ENCODE measurements at places on chromosomes 2 and 18. TPM values are rescaled to one million over a fixed set of nuclear protein-coding genes. Genes with fewer than 3 reads are reported as not detected.

DNA sequence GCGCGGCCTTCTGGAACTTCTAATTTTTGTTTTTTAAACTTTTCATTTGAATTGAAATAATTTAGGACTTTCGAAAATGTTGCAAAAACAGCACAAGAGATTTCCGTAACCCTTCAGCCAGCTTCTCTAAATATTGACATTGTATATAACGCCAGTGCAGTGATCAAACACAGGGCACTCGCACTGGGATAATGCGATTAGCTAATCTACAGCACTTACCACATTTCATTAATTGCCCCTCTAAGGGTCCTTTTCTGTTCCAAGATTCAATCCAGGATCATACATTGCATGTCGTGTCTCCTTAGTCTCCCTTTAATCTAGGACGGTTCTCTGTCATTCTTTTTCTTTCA, 343 bp upstream of the CD302 start:
- no peak for DNase-seq

DNA sequence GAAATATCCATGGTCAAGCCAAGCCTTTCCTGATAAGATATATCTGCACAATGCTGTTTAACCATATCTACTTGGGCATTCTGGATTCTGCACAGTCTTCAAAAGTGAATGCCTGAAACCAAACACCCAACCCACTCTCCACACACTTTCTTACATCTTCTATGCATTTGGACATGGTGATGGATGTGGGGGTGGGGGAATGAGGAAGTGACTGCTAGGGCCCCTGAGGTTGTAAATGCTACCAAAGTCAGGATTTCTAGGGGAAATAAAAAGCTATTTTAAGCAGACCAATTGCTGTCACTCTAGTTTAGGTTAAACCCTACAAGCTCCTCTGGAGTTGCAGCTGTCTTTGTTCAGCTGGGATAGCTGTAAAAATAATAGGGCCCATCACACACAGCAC, 26.7 kb upstream of the TGFA start:
- DNase-seq, result no peak

GRCh38 chr18:43046322-43046721, 69.2 kb downstream of the RIT2 start:
- no peak for DNase-seq

DNA sequence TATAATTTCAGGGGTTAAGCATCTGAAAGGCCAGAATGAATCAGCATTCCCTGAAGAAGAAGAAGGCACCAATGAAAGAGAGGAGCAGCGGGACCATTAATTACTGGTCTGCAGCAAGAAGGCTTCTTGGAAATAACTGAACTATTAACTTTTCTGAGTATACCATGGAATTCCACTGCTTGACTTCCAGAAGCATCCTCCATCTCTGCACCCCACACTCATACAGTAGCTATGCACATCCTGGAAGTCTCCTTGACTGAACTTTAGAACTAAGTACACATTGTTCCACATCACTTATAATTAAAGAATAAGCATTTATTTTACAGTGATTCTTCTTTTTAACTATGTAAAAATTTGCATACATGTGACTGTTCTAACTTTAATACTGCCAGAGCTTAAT, 131.5 kb downstream of the PPP1R1C start:
- DNase-seq, result peak; percentile 64

DNA sequence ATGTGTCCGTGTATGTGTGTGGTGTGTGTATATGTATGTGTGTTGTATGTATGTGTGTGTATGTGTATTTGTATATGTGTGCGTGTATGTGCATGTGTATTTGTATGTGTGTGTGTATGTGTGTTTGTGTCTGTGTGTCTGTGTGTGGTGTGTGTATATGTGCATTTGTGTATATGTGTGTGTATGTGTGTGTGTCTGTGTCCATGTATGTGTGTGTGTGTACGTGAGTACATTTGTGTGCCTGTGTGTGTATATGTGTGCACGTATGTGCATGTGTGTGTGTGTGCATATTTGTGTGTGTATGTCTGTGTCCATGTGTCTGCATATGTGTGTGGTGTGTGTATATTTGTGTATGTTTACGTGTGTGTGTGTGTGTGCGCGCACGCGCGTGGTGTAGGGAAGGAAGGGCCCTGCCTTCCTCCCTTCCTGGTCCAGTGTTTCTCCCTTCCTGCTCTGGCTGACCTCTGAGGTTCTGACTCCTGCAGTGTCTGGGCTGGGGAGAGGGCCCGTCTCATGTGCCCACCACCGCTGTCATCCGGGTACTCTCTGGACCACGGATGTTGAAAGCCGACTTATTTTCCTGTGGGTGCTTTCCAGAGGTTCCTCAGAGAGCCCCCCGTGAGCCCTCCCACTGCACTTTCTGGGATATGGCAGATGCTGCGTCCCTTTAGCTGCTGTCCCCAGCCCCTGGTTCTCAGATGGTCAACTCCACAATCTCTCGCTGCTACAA, 209.5 kb downstream of the DYSF start:
- DNase-seq, result no peak

DNA sequence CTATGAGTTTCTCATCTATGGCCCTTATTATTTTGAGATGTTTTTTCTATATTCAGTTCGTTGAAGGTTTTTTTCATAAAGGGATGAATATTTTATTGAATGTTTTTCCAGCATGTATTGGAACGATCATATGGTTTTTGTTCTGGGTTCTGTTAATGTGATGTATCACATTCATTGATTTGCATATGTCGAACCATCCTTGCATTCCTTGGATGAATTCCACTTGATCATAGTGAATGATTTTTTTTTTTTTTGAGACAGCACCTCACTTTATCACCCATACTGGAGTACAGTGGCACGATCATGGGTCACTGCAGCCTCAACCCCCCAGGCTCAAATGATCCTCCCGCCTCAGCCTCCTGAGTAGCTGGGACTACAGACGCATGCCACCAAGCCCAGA, 5.5 kb upstream of the NEMP2 start:
- no peak for DNase-seq

DNA sequence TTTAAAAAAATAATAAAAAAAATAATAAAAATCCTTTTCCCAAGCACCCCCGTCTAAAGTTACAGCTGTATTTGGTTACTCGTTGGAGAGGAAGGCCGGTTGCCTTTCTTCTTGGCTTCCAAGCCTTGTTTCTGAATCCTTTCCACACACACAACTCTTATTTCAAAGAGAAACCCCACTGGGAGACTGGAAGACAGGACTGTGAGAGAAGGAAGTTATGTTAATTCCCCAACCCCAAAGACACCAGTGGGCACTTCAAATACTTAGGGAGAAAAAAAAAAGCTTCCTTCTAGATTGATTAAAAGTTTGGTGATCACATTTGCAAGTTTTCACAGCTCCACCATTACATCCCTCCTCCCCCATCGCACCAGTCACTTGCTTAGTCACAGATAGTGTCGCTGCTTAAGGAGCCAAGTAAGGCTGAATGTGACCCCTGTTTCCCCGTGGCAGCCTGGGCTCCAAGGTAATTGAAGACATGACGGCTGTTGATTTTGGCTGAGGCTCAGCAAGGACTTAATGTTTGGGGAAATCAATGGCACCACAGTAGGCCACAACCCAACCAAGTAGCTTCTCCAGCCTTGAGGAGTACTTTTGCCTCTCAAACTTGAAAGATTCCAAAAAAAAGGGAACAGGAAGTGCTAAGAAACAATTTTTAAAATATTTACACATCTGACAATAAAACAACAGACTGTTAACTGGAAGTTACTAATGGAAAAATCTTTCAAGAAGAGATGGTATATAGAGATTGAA, 40.8 kb upstream of the FRZB start:
- DNase-seq, result no peak

DNA sequence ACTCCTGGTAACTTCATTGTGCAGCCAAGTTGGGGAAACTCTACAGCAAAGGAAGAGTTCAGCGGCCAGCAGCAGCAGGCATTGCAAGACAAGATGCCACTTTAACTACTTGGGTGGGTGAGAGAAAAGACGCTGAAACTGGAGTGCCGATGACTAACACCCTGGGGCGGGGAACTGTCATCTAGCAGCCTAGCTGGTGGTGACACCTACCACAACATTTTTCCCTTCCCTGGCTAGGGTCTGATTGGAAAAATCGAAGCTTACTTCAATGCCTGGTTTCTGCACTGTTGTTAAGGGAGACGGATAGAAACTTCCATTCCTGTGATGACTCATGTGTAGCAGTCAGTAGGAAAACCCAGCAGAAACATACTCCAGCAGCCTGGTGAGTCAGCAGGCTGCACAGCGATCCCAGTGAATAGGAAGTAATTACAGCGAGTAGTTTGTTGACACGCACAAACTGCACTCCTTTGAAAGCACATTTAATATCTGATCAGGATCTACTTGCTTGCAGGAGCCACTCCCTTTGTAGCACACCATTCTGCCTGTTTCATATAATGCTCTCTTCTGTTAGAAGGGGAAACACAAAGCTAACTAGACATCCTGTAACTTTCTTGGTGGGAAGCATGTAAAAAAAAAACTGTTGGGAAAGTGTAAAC, 62.1 kb upstream of the MAPRE2 start:
- peak; percentile 100 for DNase-seq

GRCh38 chr2:231172025-231172424, 26.4 kb upstream of the ARMC9 start:
- DNase-seq, result peak; percentile 37

GRCh38 chr2:217410681-217410960, 550.8 kb upstream of the TNP1 start:
- no peak for DNase-seq

DNA sequence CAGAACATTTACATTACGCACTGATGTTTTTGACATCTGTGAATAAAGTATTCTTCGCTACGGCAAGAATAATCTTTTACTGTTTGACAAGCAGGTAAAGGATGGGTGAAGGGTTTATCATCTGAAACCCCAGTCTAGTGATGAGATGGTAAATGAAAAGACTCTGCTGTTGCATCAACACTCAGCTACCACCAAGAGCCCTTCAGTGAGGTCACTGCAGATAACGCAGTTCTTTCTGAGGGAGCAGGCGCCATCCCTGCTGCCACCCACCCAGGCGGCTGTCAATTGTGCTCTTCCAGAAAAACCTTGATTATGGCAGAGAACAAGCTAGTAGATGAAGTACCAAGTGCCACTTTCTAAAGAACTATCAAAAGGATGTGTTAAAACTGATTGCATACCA, 58.7 kb downstream of the ABCG8 start:
- no peak for DNase-seq

- DNase-seq, result no peak
These were observed 1332.6 kb upstream of the CELF4 start for GRCh38 chr18:38898167-38898566.

DNA sequence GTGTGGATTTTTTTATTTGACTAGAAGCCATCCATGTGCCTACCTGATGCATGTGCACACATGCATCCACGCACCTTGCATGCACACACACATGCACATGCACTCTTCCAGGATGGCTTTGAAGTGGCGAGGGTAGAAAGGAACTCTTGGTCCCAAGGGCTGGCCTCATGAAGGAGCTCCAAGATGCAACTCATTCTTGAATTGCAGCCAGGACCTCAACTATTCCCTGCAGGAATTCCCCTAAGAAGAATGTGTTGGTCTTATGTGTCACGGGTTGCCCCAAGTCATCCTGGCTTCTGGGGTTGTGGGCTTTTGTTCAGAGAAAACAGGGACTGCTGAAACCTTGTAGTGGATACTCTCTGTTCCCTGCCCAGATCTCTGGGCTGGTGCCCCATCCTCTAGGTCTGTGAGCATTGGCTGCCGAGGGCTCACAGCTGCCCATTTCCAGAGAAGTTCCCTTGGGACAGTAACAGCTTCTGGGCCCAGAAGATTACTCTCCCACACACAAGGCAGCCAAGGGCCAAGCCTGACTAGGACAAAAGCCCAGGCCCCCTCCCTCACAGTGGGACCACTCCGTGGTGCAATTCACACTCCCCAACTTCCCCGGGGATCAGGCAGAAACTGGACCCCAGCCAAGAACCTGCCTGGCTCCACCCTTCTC, 137.6 kb downstream of the COPS8 start:
- DNase-seq, result peak; percentile 99

- no peak for DNase-seq
These were observed 190.1 kb downstream of the PDE11A start for GRCh38 chr2:177882501-177882900.

GRCh38 chr2:68568116-68568515, 75.3 kb upstream of the PROKR1 start:
- no peak for DNase-seq

- peak; percentile 13 for DNase-seq
These were observed 239.2 kb upstream of the CWC22 start for GRCh38 chr2:180246268-180246667.

DNA sequence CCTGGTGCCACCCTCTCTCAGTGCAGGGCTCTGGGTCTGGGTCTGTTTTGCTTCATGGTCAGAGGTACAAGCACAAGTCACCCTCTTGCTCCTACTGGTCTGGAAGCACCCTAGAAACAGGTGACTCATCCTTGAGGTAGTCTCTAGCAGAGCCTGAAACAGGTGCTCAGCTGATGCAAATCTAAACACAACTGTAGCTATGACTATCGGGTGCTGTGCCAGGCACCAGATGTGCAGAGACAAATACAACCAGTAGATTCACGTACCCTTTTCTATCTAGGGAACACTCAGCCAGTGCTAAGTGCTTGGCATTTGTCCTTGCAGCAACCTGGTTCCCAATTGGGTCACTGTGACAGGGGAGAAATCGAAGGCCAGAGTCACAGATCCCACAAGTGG, 140.9 kb upstream of the MYCN start:
- DNase-seq, result peak; percentile 68

DNA sequence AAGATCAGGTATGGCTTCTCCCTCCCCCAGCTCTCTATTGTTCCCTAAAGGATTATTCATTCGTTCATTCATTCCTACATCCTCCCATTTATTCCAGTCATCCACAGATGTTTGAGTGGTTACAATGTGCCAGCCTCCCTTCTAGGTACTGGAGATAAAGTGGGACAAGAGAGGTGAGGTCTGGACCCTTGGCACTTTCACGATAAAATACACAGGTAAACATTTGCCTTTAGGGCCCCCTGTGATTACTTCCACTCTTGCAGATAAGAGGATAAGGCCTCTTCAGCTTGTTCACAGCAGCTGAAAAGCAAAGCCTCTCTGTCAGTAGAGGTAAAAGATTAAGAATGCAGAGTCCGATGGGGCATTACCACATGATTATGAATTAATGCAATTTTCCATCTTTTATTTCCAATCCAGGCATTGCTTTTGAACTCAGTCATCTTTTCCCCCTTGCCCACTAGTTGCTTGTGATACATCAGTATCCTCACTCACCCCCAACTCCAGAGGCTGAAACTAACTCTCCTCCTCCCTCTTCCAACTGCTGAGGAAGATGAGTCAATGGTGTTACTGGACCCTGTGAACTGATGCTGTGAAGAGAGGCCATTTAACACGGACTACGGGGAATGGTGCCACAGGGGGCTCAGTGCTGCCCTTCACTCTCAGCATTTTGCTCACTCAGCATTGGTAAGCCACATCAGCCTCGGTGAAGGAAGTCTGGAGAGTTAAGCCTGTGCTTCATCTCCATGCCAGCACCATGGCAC, 1.1 kb upstream of the DPP4 start:
- DNase-seq, result no peak

DNA sequence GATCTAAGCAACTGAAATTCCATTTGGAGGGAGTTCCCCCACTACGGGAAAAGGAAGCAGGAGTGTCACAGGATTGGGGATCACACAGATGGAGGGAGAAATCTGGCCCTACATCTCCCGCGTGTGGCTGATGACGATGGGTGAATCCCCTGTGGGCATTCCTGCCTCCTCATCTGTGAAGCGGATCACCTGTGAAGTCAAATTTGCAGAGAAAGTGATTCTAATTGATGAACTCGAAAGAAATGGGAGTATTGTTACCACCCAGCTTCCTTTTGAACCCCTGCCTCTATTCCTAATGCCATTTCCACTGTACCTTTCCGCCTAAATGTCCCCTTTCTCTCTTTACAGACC, 92.0 kb downstream of the CMPK2 start:
- no peak for DNase-seq

Gene AKAIN1
- not detected for total RNA-seq

Gene PIEZO2
- 0.30 TPM for total RNA-seq

Gene CHRNG
- total RNA-seq, result not detected

Gene PLCL1
- under 0.01 TPM for total RNA-seq

Data from renal cortical epithelial cell (primary cell).